ENCODE measurements at places on chromosomes 1 and 21.

GRCh38 chr1:76501136-76501535 is 366.1 kb upstream of the ST6GALNAC5 start:
- DNase-seq, result no peak

- no peak for DNase-seq
Measured at GRCh38 chr1:15323989-15324868, 77.2 kb downstream of the FHAD1 start.

DNA sequence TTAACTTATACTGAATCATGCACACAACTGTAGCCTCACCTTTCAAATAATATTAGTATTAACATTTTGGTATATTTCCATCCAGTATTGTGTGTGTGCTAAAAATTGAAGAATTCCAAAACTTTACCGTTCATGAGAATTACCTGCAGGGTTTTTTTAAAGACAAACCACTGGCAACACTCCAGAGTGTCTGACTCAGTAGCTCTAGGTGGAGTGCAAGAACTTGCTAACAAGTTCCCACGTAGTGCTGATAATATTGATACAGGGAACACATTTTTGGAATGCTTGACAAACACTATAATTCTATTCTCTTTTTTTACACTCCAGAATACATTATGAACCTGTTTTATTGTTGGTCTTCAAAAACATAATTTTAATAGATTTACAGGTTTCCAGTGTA is 27.7 kb upstream of the SLC5A9 start:
- no peak for DNase-seq

GRCh38 chr1:193211539-193211938 is 25.1 kb upstream of the B3GALT2 start:
- no peak for DNase-seq

DNA sequence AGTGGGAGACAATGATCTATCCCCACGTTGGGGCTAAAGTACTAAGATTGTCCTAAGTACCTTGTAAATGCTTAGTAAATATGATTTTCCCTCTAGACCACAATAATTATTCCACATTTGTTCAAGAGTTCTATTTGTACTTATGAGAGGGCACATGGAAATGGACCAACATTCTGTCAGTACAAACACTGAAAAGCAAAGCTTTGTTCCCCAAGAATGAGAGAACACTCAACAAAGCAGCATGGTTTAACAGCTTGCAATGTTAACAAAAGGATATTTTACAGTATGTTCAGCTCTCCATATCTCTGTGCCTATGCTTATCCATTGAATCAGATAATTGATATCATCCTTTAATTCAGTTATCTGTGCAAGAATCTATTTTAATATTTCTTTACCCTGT is 35.4 kb downstream of the RBM11 start:
- DNase-seq, result no peak

DNA sequence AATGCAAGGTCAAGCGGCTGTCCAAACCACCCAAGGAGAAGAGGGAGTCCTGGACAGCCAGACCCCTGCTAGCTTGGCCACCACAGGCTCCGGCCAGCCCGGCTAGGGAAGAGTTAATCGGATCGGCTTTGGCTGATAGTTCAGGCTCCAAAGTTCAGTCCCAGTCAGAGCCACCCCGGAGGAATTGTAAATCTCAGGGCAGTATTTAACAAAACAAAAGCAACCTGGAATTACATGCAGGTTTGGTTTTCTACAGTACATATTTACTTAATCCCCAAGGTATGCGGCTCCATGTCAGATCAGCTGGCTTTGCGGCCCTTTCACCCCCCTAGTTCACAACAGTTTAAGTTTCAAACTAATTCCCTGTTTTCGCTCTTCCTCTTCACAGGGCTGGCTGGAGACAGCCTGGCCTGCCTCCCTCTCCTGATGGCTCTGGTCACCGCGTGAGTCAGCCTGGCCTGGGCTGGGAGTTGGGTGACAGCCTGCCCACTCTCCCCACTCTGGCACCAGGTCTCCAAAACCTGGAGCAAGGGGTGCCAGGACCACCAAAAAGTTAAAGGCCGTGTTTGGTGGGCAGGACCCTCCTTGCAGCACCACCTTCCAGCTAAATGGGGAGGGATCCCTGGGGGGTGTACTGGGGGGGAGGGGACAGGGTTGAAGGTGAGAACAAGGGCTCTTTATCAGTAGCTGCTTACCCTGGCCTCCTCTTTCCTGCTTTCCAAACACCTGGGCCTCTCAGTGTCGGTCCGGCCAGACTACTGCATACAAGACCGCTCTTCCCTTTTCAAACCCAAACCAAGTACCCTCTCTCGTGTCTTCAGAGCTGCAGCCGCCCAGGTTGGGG is 1.9 kb downstream of the DHRS3 start:
- DNase-seq, result peak; percentile 92

GRCh38 chr1:160129046-160129445 is 13.5 kb downstream of the ATP1A2 start:
- no peak for DNase-seq

DNA sequence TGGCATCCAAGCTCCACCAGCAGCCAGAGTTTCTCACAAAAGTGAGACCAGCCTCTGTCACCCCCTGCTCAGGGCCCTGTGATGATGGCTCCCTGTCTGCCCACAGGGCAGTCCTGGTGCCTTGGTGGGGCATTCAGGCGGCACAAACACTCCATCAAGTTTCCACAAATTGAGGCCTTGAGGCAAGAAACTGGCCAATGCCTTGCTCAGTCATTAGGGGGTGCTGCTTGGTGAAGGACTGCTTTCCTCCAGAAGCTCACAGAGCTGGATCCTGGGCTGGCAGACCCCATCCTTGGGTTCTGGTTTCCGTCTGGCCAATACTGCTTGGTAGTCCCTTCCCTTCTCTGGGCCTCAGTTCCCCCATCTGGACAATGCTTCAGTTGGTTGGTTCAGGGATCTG is 12.5 kb upstream of the AHDC1 start:
- no peak for DNase-seq

GRCh38 chr1:160865337-160865736 is 2.6 kb upstream of the CD244 start:
- DNase-seq, result no peak

- peak; percentile 65 for DNase-seq
Measured at GRCh38 chr1:227789084-227790033, 26.1 kb upstream of the PRSS38 start.

DNA sequence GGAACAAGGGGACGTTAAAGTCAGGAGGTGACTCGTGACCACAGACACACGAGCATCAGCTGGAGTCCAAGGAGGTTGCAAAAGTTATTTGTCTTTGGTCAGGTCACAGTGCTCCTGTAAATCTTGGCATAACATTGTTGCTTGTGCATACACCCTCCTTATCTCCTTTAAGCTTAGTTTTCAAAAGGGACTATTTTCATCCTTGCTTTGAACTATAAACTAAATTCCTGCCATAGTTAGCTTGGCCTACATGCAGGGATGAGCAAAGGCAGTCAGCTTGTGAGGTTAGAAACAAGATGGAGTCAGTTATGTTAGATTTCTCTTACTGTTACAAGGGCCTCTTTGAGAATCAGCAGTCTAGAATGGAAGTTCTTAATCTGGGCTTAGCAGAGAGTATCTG is 28.0 kb upstream of the FASLG start:
- no peak for DNase-seq

DNA sequence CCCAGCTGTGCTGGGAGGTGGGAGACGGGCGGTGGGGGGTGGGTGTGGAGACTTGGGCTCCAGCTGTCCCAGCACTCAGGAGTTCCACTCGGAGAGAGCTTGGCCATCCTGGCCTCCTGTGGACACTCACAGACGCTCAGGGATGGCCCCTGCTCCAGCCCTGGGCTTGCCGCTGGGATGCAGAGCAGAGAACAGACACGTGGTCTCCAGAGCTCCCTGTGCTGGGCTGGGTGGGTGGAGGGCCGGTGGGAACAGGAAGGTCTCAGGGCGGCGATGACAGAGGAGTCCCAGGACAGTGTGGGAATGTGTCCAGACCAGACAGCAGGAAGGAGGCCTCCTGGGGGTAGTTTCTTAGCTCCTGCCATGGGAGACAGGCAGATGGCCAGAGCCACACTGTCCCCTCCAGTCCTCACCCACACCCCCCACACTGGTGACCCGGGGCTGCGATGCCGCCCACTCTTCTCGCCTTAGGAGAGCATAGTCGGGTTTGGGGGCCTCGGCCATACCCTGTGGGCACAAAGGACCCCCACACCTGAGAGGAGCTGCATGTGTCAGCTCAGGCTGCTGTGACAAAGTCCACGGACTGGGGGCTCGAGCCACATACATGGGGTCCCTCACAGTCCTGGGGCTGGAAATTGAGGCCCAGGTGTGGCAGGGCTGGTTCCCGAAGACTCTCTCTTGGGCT is 2.0 kb downstream of the KRTAP10-9 start:
- DNase-seq, result no peak

- no peak for DNase-seq
Measured at GRCh38 chr21:14690886-14691285, 144.8 kb upstream of the SAMSN1 start.

DNA sequence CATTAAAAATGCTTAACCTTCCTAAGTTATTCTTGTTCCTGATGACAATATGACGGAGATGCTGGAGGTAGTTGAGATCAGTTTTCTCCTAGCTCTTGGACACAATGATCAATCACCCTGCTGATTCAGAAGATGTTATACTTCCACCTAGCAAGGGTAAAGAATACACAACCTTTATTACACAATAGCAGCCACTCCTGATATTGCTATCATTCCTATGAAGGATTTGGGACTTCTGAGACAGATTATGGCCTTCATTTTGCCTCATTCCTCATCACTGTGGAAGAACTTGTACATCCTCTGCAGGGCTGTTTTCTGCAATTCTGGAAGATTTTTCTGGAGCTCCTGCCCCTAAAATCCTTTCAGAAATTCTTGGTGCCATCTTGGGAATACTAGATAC is 47.8 kb downstream of the GIPC2 start:
- no peak for DNase-seq

GRCh38 chr1:54742282-54742681 is 22.0 kb downstream of the PARS2 start:
- DNase-seq, result no peak

DNA sequence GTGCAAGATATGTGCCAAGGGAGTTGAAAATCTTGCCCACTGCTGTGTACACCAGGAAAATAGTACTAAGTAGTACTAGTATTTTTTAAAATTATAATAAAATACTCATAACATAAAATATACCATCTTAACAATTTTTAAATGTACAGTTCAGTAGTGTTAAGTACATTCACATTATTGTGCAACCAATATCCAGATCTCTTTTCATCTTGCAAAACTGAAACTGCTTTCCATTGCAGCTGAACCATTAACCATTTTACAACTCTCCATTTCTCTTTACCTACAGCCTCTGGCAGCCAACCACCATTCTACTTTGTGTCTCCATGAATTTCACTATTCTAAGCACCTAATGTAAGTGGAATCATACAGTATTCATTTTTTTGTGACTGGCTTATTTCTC is 19.3 kb upstream of the RAB3GAP2 start:
- no peak for DNase-seq

- peak; percentile 30 for DNase-seq
Measured at GRCh38 chr1:117673405-117673804, 67.6 kb downstream of the TENT5C start.

- DNase-seq, result no peak
Measured at GRCh38 chr1:177311111-177311510, 140.4 kb downstream of the BRINP2 start.

- DNase-seq, result no peak
Measured at GRCh38 chr1:198157847-198158725, 1.3 kb downstream of the NEK7 start.

DNA sequence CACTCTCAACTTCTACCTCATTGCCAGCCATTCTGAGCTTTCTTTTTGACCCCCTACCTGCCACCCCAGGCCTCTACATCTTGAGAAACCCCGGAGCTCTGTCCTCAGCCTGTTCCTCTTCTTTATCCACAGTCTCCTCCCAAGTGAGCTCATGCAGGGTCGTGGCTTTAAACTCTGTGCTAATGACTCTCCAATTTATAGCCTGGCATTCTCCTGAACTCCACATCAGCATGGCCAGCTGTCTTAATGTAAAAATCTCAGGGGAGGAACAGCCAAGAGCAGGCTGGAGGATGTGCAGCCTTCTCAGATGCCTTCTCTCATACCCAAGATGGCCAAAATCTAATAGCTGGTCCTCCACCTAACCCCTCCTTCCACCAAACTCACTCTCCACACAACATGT is 84.2 kb downstream of the CCDC185 start:
- peak; percentile 42 for DNase-seq

DNA sequence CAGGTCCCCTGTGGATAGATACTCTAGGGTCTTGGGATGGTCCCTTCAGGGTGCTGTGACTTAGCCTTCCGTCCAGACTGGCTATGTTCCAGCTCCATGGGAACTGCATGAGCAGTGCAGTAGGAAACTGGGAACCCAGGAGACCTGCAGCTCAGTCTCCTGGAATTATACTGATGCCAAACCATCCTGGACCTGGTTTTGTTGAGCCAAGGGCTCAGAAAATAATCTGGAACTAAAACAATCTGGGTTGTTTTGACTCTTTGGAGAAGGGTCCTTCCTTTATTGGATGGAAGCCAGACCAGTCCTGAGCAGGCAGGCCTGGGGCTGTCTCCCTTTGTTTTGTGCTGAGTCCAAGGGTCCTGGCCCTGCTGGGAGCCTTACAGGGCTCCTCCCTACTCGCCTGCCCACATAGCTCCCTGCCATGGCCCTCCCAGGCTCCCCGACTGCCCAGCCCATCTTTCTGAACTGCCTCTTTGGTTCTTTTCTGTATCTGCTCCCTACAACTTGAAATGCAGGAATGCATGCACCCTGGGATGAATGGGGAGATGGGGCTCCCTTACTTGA is 1.2 kb downstream of the IPO13 start:
- DNase-seq, result no peak

- DNase-seq, result no peak
Measured at GRCh38 chr1:172976222-172977041, 74.3 kb downstream of the TNFSF18 start.

GRCh38 chr1:235929216-235929615 is 62.5 kb upstream of the LYST start:
- no peak for DNase-seq

GRCh38 chr1:54989473-54989872 is 9.0 kb downstream of the TMEM61 start:
- DNase-seq, result no peak

DNA sequence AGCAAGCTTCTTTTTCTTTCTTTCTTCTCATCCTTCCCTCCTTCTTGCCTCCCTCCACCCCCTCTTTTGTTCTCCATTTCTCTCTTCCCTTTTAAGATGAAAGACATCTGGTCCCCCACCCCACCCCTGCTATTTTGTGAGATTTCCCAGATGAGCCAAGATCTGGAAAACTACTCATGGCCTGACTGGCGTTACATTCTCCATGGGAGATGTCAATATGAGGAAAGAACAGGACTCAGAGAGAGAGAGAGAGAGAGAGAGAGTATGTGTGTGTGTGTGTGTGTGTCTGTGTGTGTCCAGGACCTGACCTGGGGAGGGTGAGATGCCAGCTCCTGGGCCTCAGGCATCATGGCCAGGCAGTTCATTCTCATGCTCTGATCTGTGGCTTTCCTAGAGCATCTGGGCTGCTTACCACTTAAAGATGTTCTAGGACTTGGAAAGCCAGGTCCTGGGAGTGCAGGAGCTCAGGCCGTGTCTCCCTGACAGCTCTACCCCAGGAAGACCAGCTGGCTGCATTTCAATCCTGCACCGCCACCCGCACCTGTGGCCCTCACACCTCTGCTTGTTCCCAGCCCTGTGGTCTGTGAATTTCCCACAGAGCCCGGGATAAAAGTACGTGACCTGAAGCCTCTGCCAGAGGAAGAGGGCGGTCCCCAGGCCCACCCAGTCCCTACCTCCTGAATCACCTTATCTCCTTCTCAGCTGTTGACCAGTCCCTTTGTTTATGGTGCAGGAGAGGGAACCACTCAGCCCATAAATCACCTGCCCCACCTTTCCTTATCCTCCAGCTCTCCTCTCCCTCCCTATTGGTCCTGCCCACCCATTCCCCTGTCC is 3.2 kb upstream of the BEST4 start:
- no peak for DNase-seq

GRCh38 chr1:219373616-219373935 is 199.9 kb downstream of the LYPLAL1 start:
- no peak for DNase-seq
